ENCODE measurements at places on chromosomes 13 and 19.

DNA sequence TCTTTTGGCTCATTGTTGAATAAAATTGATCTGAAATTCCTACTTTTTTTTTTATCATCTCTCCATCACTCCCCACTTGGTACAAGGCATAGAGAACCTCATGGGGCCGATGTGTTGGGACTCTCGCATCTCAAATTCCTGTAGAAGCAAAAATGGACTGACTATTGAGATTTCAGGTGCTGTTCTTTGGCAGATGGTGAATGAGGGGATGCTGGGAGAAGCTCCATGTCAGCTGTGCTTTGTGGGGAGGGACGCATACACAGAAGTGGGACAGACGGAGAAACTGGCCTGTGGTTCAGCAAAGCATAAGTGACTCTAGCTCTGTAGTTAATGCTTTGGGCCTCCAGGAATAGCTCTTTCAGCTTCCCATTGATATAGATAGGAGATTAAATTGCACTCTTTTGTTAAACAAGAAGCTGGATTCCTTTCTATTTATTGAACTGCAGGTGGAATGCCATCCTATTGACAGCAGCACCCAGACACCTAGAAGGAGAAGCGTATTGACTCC lies 194.5 kb upstream of the RNF113B start:
- DNase-seq = no peak

DNA sequence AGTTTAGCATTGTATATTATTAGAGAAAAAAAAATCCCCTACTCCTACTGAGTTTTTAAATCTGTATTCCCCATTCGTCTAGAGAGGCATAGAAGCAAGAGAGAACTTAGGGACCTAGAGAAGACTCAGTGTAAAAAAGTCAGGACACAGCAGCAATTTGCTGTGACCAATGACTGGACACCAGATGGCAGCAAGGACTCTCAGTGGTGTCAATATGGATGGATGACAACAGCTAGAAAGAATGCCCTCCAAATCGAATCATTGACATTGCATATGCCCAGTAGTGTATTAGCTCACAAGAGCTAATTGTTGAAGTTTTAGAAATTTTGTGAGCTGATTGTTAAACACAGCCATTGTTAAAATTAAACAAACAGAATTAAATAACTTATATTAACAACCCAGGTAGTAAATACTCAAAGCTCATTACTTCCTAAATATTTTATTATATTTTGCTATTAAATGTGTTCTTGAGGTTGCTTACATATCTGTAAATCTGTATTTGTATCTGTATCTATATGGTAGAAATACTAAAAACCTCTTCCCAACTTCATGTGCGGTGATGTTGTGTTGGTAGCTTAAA lies 43.9 kb downstream of the SIAH3 start:
- DNase-seq = peak; percentile 3

DNA sequence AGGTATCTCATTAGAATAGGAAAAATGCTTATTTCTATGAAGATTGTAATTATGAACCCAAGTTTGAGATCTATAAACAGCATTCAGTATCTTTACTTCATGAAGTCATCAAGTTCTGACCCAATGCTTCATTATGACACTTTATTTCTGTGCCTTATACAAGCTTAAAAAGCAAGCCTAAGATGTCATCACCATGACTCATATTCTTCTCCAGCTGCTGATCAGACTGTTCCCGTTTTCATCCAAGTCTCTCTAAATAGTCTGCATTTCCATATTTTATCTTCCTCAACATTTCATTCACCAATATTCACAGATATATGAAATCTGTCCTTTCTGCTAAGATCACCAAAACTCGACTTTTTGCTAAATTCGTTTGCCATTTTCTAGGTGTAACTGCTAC lies 1247.2 kb upstream of the PRR20A start:
- no peak for DNase-seq

DNA sequence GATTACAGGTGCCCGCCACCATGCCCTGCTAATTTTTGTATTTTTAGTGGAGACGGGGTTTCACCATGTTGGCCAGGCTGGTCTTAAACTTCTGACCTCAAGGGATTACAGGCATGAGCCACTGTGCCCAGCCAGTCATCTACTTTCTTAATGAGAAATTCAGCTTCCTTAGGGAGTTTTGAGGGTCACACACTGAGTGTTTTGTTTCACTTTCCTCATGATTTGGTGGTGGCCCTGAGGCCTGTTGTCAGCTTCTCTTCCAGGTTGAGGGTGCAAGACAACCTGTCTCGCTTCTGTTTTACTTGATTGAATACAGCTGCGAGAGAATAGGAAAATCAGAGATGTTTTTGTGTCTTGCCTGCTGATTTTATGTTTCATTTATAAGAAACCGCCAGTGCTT lies 9.9 kb downstream of the FRY start:
- DNase-seq = no peak

- no peak for DNase-seq
Measured at GRCh38 chr13:45219938-45220375, 19.1 kb upstream of the KCTD4 start.

GRCh38 chr19:51594774-51595109 lies 23.7 kb downstream of the ZNF175 start:
- no peak for DNase-seq

GRCh38 chr13:70183041-70183440 lies 74.8 kb upstream of the KLHL1 start:
- DNase-seq = no peak

DNA sequence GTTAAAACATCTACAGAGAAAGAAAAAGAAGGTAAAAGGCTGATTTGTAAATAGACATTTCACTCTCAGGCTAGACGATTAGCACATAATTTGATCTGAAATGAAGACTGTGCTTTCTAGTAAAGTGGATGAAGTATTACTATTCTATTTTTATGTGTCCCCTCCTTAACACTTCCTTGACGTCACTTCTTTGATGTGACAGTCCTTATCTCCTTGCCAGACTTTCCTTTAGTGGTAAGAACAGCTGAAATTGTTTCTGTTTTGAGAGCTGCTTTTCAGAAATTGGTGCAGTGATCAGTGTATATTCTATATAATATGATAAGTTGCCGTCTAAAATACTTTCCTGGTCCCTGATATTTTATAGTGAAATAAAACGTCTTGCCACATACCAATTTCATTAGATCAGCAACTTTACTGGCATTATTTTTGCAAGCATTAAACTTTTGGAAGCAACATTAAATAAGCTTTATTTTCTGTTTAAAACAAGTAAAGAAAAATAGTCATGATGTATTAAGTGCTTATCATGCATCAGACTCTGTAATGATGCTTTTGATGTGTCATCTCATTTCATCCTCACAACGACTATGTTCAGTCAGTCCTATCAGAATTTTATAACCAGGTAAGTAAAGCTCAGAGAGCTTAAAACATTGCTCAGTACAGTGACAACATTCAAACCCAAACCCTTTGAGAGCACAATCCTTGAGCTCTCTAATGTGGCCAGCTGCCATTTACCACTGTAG lies 210.3 kb upstream of the PCDH9 start:
- no peak for DNase-seq

GRCh38 chr19:41299755-41300089 lies 10.2 kb upstream of the CCDC97 start:
- DNase-seq = peak; percentile 54

DNA sequence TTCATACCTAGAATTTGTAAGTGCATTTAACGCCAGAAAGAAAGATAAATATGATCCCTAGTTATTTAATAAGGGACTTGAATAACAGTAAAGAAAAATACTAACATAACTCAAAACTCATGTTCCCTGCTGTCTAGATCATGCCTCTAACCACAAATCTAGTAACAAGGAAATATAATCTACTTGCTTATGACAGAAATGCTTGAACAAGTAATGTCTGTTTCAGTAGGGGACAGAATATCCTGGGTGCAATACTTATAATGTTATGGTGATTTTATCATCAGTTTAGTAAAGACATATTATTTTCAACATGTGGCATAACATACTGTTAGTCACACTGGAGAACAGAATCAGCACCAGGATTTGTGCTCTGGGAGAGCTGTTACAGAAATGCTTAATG lies 861.9 kb upstream of the SLITRK1 start:
- DNase-seq = no peak

- DNase-seq = no peak
Measured at GRCh38 chr19:34317311-34317927, 47.6 kb upstream of the GPI start.

- peak; percentile 85 for DNase-seq
Measured at GRCh38 chr19:15449620-15450527, at the start of gene WIZ. TSS of gene WIZ (minus strand) at chr19:15449956. CDS start at chr19:15448307, 1,649 bp downstream.

GRCh38 chr19:15466851-15467733 lies 2.7 kb upstream of the RASAL3 start:
- no peak for DNase-seq

DNA sequence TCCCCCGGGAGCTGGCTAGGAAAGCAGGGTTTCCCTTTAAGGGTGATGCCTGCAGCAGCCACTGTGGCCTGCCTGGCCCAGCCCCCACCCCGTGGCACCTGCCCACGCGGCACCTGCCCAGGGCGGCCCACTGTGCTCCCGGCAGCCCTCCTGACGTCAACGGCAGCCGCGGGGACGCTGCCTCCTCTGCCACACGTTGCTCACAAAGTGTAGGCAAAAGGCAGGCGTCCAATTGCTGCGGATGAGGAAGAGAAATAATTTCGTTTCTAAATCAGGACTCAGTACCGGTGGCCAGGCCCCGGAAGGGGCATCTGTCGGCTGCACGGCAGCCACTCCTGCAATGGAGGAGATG lies 122.3 kb downstream of the URI1 start:
- no peak for DNase-seq

DNA sequence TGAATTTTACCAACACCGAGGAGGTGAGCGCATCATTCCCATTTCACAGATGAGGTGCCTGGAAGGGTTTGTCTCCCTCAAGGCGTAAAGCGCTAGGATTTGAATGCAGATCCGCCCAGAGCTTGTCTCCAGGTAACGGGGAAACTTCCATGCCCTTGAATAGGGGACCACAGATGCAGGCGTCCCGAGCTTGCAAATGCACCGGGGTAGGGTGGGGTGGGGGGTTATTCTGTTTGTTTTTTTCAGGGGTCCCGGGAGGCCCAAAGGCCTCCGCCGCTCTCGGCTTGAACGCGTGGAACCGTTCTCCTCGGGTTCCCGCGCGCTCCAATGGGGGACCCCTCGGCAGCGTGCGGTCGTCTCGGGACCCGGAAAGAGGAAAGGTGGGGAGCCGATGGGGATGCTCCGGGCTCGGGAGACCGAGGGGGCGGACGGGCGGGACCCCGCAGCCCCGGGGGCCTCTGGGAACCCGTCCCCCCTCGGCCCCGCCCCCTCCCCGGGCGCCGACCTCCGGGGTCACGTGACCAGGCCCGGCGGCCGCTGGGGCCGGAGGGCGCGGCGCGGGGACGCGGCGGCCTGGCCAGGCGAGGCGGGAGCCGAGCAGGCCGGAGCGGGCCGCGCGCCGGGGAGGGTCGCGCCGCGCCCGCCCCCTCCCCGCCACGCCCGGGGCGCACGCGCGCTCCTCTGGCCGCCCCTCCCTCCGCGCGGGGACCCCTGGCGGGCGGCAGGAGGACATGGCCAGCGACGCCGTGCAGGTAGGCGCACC lies at the start of gene PKN1:
Gene PKN1 (plus strand): TSS at position 516 of the 763 bp plus-strand sequence. CDS start 216 bp downstream, at position 732.
- DNase-seq = no peak
